ENCODE measurements at places on chromosomes 2 and 18. TPM values are rescaled to one million over a fixed set of nuclear protein-coding genes. Genes with fewer than 3 reads are reported as not detected.

- DNase-seq, result no peak
These were observed 119.9 kb upstream of the TEX51 start for GRCh38 chr2:126778561-126779501.

KCNG2 gene
- total RNA-seq, result 0.21 TPM

GRCh38 chr18:25189391-25190185, 162.4 kb downstream of the ZNF521 start:
- no peak for DNase-seq

CNTNAP5 gene
- total RNA-seq, result 1.8 TPM

DNA sequence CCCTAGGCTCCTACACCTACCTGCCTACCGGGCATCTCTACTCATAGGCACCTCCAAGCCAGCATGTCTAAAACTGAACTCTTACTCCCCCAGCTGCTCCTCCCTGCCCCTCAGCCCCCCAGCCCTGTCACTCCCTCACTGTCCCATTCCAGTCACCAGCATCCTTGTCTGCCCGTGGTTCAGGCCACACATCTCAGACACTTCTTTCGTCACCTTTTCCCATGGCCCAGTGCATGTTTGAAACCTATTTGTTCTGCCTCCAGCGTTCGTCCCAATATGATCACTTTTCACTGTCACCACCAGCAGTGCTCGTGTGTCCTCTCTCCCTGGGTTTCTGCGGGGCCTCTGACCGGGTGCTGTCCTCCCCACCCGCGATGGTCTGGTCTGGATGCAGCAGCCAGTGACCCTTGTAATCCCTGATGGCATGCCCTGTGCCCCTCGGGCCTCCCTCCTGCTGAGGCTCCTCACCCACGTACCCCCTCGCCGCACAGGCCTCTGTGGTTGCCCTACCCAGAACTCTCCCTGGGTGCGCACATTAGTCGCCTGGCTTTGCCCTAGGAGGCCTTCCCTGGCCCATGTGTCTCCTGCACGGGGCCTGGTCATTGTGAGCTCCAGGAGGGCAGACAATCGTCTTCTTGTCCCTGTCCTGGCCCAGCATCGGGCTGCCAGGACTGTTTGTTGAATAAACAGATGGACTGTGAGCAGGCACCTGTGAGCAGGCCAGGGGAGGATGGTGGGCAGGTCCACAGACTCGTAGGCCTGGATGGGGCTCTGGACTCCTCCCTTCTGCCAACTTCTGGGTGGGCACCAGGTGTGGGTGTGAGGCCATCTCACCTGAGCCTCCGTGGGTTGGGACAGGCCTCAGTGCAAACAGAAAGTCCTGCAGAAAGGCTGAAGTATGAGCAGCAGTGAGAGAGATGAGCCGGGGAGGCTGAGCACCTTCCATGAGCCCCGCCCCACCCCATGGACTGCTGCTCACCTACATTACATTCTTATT, 15.5 kb downstream of the LDLRAD4 start:
- no peak for DNase-seq

All from urinary bladder (tissue), 4 donors.